ENCODE measurements at places on chromosomes 5 and 9.

- DNase-seq = no peak
Measured at GRCh38 chr5:139132515-139132914, 65.7 kb downstream of the SIL1 start.

- no peak for DNase-seq
Measured at GRCh38 chr5:60010328-60010727, 116.8 kb upstream of the PDE4D start.

GRCh38 chr9:134209731-134210311 lies 45.5 kb upstream of the RNU6ATAC start:
- no peak for DNase-seq

DNA sequence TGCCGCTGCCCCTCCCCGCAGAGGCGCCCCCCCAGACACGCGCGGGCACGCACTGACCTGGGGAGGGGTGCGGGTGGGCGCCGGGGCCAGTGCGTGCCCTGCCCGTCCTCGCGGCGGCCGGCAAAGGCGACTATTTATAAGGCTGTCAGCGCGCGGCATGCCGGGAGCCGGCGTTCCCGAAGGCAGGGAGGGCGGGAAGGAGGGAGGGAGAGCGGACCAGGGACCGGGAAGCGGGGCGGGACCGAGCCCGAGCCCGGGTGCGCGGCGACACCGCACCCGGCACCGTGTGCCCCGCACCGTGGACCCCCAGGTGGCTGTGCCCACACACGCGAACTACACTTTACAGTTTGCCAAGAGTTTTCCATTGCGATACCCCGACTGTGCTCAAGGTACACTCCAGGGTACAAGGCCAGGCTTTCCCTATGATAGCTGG lies at the start of gene AK1:
AK1 (minus strand) TSS at position 110 of the 433 bp plus-strand sequence. CDS start 3,058 bp downstream, outside the sequence.
- no peak for DNase-seq

DNA sequence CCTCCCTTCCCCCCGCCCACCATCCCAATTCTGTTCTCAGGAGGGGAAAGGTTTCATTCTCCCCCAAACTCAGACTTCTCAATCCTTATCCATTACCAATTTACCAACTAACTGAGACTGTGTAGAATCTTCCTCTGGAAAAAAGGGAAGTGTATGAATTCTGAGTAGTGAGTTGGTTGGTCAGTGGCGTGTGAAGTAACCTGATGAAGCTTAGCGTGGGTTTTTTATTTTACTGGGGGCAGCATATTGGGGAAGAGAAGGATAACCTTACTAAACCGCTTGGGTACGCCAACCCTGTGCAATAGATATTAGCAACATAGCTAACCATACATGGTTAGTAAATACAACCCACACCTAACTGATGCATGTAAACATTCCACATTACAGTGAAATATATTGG lies 1.1 kb upstream of the DNAJC21 start:
- DNase-seq = no peak

GRCh38 chr5:75395277-75395676 lies 58.3 kb downstream of the HMGCR start:
- no peak for DNase-seq

DNA sequence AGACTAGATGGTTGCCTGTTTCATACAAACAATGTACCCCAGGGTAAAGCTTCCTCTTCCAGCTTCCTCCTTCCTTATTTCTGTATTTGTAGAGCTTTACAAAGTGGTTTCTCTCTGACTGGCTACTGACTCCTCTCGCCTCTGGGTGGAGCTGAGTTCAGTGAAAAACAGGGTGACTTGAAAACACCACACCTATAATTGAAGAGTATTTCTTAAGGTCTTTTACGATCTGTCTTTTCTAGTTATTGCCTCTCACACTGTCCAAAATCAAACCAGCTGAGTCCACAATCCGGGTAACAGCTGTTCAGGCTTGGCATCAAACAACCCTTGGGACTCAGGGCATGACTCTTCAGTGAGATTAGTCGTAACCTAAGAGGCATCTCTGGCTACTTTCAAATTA lies 200.4 kb downstream of the ARRDC3 start:
- no peak for DNase-seq

DNA sequence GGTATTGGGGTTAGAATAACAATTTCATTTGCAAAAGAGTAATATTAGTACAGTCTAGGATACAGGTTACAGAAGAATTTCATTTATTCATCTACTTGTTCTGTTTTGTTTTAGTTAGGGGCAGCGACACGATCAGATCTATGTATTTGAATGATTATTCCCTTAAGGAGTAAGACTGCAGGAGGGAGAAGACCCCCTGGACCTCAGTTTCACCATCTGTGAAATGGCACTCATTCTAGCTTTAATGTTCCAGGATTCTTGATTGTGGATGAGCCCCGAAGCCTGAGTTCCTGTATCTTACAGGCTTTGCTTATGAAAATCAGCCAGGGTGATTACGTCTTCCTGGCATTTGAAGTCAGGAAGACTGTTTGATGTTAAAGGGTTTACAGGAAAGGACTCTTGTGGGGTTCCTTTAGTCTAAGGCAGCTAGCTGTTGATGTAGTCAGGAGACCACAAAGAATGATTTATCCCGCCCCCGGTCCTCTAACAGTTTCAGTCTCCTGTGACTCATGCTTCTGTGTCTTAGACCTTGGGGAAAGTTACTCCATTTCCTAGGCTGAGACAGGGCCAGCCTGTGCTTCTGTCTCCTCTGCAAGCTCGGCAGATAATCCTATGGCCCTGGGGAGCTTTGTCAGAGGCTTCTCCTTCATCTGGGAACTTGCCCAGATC lies 11.5 kb downstream of the SMIM3 start:
- DNase-seq = peak; percentile 30

DNA sequence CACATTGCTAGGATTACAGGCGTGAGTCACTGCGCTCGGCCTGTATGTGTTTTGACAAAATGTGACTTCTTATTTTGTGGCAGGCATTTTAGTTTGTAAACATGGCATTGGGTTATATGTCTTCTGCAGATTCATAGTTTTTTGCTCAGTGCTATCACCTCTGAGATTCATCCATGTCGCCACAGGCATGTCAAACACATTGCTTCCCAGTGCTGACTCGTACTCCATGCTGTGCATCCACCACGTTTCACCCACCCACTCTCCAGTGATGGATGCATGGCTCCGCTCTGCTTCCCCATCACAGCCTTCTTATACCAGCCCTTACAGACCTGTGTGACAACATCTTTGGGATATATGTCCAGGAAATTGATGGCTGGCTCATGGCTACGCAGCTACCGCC lies 158.8 kb downstream of the GAS1 start:
- DNase-seq = no peak

DNA sequence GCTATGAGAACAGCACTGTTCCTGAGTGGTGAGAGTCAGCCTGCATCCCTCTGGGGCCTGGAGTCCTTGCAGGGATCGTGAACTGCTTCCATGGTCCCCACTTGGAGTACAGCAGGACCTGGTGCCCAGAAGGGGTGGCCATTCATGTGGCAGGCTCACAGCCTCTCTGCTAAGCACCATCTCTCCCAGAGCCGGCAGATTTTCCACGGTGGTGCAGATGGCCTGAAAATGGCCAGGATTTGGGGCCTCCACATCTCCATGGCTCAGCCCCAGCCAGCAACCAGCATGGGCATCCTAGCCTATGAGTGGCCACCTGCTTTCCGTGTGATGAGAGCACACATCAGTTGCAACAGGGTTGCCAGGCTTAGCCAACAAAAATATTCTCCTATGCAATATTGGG lies 33.9 kb upstream of the SEMA4D start:
- no peak for DNase-seq

- DNase-seq = no peak
Measured at GRCh38 chr9:126849591-126850225, 10.7 kb upstream of the ZBTB34 start.

- DNase-seq = no peak
Measured at GRCh38 chr9:81915801-81916505, 12.3 kb upstream of the SPATA31D4 start.

GRCh38 chr9:137744632-137745183 lies 125.9 kb downstream of the EHMT1 start:
- no peak for DNase-seq

GRCh38 chr9:133945977-133946753 lies 46.0 kb downstream of the VAV2 start:
- DNase-seq = no peak

GRCh38 chr9:34451545-34451944 lies 6.8 kb downstream of the FAM219A start:
- DNase-seq = no peak

GRCh38 chr9:98789483-98790133 lies 6.7 kb downstream of the ANKS6 start:
- no peak for DNase-seq

DNA sequence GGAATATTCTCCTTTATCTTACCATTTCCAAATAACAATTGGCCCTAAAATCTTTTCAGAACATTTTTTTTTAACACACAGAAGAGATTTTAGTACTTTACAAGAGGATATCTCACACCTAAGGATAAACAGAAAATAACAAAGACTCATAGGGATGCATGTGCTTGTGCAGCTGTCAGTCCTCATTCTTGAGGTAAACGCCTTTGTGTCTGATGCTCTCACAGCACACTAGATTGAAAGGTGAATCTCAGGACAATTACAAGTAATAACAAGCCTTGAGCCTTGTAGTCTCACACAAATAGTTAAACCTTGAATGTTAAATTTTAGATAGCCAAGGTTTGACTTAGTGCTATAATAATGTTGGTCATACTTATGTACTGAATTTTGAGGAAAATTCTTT lies 439.2 kb downstream of the PTPRD start:
- no peak for DNase-seq
